Cerebellar nuclear complex (tissue), 1 donor: ENCODE measurements at places on chromosomes 1 and 21.

DNA sequence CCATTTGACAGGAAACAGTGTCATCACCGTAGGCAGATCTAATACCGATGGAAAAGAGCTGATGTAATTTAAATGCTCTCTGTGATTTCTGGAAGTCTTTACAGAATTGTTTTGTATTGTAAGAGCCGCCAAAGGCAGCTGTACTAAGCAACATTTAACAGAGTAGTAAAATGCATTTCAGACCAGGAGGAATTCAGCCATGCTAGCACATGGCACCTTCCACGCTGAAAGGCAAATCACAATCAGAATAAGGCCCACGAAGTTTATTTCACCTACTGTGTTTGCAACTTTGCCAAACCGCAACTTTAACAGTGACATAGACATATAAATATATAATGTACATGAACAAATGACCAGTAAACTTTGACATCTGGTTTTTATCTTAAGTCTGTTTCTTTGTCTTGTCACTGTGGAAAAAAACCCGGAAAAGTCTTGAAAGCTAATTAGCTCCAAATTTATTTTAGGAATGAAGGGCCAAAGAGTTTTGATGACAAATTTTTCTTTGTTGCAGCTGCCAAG lies 26.1 kb upstream of the DISC1 start:
- DNase-seq: no peak

GRCh38 chr1:117013309-117013858 lies 11.8 kb downstream of the CD101 start:
- no peak for DNase-seq

- DNase-seq: no peak
Measured at GRCh38 chr1:152735648-152736047, 22.2 kb upstream of the KPRP start.

DNA sequence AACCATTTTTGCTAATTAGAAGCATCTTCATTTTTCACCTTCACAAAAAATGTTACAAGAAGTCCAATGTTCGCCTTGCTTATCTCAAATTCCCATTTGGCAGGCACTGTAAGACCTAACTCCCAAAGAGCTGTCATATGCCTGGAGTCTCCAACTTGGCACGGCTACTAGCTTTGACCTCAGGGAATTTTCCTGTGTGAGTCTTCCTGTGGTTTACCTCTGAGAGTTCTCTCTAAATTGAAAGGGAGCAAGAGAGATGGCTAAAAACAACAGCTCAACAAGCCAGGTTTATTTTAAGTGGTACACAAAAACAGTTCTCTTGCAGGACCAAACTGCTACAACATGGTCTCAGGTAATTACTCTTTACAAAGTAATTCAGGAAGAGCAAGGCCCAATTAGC lies 756.0 kb upstream of the ADGRL2 start:
- no peak for DNase-seq

DNA sequence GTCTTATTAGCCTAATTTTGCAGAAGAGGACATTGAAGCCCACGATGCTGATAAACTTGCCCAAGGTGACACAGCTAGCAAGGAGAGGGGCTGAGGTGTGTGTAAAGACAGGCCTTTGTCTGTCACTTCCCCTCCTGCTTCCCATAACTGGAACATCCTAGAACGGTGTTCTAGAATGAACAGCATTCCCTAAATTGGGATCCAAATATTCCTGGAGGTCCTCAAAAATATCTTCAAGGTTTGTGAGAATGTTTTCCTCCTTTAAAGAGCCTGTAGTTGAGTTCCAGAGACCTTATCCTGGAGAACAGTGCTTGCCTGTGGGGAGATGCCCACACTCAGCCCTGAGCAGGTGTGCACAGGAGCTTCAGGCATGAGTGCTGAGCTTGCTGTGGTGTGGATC lies 41.5 kb upstream of the SAMD13 start:
- DNase-seq: no peak
